Stimulated activated CD4-positive, alpha-beta T cell treated with anti-CD3 and anti-CD28 coated beads, TNF-alpha, amount 100 ng/mL, for 48 hours (primary cell): ENCODE measurements at places on chromosomes 2 and 18.

- DNase-seq = no peak
Measured at GRCh38 chr2:20992201-20992711, 51.6 kb downstream of the APOB start.

GRCh38 chr2:180591947-180592346 is 388.5 kb upstream of the UBE2E3 start:
- DNase-seq = no peak

DNA sequence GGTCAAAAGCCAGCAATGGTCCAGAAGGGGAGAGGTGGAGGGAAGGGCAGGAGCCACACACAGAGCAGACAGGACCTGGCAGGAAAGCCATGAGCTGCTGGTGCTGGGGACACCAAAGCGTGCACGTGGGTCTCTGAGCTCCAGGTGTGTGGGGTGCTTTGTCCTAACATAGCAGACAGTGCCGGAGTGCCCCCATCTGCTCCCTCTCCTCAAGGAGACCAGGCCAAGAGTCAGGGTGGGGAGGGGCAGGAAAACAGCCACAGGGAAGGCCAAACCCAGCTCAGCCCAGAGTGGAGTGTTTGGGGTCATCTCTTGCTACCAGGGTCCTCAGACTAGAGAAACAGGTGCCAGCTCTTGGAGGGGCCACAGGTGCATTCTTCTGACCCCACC is 4.2 kb upstream of the GPC1 start:
- no peak for DNase-seq

DNA sequence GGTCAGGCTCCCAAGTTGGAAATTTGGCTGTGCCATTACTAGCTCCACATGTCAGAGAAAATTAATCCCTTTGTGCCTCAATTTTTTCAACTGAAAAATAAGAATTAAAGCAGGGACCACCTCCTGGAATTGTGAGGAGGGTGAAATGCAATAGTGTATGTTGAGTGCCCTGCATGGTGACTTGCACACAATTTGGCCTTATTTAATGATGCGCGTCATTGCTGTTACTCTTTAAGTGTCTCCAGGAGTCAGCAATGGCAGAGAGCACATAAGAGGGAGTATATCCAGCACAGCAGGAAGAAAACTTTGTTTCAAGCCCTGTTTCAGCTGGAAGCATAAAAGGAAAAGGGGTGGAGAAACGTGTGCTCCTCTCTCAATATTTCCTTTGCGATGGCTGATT is 215.8 kb downstream of the ALK start:
- no peak for DNase-seq

GRCh38 chr2:215745331-215745730 is 268.0 kb downstream of the MREG start:
- no peak for DNase-seq

GRCh38 chr2:30663806-30664205 is 143.4 kb downstream of the CAPN13 start:
- no peak for DNase-seq

DNA sequence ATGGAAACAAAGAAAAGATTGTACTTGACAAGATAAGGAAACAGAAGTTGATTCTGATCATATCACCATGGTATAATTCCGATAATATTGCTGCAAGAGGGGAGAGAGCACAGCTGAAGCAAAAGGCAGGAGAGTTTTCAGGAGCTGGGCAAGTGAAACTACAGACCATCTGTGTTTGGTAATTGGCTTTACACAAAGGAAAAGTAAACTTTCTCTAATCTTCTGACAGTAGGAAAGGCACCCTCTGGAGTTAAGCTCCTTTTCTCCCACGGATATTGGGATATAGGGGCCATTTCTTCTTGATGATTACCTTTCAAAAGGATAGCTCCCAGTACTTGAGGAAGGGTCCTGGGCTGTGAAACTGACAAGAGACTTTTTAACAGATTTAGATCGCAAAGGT is 29.9 kb upstream of the REG3A start:
- DNase-seq = no peak

- DNase-seq = no peak
Measured at GRCh38 chr2:220775856-220776488, 796.1 kb downstream of the EPHA4 start.

DNA sequence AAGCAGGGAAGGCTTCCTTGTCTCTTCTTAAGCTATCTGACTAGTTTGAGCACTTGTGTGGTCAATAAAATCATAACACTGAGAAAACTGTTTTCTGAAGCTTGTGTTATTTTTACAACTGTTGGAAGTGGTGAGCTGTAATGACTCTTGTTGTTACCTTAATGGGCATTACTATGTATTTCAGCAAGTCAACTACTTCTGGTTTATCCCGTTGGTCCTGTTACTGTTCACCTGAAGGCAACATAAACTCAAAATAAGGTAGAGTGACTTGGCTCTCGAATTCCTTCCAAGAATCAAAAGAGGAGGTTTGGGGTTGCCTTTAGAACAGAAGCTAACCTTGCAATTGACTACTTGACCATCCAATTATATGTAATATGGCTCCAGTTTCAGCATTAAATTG is 23.2 kb upstream of the FIGN start:
- DNase-seq = no peak

DNA sequence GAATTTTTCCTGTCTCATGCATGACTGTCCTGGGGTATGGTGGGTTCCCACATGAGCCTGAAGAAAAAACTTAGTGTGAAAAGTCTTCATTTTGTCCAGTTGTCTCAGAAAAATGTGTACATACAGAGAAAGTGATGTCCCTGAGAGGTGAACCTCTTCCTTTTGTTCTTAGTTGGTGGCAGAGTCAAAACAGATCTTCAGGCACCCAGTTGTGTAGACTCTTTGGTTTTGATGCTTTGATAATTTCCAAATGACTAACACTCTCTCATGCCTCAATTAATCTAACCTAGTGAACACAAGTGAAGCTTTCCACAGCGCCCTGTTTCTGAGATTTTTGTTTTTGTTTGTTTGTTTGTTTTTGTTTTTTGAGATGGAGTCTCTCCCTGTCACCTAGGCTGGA is 273.5 kb downstream of the PIK3C3 start:
- DNase-seq = no peak

GRCh38 chr2:9720352-9721093 is 89.7 kb upstream of the YWHAQ start:
- DNase-seq = no peak

GRCh38 chr2:144166743-144167142 is 353.2 kb downstream of the ZEB2 start:
- DNase-seq = no peak

DNA sequence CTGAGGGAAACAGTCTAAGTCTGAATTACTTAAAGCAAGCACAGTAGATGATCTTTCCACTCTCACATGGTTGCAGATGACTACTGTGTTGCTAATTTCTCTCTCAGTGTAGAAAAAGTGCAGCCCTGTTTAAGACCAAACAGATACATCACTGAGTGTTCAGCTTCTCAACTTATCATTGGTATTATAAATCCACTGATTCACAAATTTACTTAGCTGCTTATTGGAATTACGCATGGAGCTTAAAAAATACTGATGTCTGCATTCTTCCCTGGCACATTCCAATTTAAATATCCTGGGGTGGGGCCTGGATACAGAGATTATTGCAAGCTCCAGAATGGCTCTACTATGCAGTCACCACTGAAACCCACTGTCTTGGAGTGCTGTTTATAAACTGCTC is 411.2 kb downstream of the RND3 start:
- no peak for DNase-seq

- DNase-seq = no peak
Measured at GRCh38 chr2:239607517-239608191, 206.8 kb upstream of the HDAC4 start.

DNA sequence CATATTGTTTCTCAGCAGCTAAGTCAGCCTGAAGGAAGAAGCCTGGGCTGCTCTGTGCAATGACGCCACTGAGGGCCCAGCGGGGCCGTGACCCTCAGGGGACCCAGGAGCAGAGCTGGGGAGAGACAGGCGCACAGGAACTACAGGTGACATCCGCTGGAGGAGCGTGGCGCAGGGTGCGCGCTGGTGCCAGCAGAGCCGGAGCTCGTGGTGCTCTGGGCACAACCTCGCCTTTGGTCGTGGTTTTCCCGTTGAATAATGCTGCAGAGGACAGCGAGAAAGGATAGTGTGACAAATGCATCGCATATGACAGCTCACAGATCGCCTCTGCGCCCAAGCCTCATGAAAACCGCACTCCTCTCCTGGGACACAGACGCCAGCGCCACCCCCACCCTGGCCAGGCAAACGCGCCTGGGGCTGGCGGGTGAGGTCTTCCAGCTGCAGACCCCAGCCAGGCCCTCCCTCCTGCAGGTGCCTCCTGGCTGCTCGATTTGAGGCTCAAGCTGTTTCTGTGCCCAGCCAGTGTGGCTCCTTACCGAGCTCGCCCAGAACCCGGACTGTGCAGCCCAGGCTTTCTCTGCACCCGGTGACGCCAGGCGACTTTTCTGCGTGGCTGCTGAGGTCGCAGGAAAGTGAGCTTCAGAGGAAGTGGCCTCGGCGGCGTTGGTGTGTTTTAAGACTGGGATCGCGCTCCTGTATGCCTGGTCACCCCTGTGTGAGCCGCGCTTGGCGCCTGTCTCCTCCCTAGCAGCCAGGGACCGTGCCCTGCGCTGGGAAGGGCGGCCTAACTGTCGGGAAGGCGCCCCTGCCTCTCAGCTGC is 583.1 kb upstream of the HS6ST1 start:
- DNase-seq = no peak

DNA sequence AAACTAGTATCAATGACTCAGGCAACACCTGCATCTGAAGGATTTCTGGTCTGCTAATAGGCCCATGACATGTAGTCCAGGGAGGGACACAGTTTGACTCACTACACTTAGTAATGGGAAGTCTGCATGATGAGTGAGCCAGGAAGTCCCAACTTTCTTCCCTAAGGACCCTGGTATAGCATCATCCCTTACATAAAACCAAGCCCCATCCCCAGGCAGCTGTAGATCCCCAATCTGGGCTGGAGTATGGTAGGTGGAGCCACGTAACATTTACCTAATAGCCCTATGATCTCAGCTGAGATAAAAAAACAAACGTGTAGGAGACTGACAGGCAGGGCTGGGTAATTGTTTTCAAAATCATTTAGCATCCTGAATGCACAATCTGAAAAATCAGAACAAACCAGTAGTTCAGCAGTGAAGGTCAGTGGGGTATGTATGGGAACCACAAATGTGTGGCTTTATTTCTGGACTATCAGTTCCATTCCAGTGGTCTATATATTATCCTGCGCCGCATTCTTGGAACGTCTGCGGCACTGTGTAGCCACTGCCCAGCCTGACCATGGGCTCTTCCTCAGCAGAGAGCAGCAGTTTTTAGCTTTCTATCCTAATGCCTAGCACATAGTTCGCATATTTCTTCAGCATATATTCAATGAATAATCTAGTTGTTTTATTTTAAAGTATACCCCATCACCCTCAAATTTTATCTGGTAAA is 33.5 kb downstream of the EPB41L3 start:
- no peak for DNase-seq

DNA sequence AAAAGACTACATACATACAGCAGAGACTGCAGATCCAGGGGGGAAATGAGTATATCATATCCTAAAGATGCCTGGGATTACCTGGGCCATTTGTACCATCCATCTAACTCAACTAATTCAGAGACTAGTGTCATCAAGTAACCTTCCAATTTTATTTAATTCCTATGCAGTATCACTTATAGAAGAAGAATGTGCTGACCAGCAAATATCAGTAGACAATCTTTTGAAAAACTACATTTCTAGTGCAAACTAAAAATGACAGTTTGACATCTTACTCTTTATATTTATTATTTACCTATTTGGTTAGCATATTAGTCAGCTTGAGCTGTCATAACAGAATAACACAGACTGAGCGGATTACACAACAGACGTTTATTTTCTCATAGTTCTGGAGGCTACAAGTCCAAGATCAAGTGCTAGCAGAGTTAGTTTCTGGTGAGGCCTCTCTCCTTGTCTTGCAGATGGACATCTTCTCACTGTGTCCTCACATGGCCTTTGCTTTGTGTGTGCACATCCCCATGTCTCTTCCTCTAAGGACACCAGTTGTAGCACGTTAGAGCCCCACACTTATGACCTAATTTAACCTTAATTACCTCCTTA is 47.0 kb downstream of the NCKAP5 start:
- no peak for DNase-seq

DNA sequence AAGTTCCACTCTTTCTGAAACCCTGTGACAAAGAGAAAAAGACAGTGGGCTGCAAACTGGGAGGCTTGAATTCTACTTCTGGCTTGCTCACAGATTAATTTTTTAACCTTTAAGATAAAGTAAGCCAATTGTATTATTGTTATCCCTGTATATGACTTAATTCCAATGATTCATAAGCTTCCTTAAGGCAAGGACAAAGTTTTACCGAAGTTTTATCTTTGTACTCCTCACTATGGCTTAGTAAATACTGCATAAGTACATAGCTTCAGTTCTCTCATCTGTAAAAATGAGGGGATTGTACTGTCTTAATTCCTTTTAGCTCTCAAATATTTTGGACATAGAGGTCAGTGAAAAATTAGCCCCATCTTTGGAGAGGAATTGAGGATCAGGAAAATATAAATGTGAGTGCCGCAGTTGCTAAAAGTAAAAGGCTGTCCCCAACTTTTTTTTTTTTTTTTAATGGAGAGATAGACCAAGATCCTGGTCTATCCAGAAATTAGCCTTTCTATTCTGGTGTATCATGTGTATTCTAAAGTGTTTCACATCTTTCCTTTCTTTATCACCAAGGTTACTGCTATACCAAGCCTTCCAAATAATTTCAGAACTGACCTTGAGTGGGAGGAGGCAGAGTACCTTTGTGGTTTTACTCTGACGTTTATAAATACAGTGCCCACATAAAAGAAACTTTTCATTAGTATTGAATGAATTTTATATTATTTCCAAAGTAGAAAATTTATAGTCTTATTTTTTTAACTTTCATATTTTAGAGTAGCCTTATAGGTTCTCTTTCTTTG is 13.3 kb downstream of the RELCH start:
- DNase-seq = no peak

DNA sequence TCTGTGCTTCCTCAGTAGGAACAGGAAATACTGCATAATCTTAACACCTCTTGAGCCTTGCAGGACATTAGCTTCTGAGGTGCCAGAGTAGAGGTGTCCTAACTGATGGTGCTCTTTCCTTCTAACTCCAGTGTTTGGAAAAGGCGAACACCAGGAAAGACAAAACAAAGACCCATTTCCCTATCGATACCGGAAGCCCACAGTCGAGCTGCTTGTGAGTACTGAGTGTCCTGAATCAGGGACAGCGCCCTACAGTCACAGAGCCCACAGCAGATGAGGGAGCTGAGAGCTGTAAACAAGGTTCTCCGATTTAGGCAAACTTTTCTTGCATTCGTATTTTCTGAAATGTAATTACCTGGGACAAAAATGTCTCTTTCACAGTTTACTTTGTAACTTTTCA is 50.7 kb downstream of the SLC14A2 start:
- DNase-seq = no peak

DNA sequence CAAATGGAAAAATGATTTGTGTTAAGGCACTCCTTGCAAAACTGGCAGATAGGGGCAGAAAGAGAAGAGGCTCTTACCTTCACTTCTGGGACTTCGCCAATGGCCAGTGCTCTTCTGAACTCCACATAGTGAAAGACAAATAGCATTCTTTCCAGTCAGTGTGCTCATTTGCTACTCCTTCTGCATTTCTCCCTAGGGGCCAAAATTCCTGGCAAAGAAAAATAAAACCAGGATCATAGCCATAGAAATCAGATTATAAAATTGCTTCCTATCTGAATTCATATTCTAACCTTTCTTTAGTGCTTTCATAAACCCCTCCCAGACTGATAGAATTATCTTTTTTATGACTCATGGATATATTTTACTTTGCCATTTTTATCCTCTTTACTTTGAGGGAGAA is 56.9 kb upstream of the PELI1 start:
- DNase-seq = no peak

GRCh38 chr2:38293152-38293865 is 83.8 kb downstream of the ATL2 start:
- DNase-seq = no peak

GRCh38 chr2:71426721-71427120 is 26.6 kb upstream of the DYSF start:
- DNase-seq = no peak

GRCh38 chr2:231687133-231687852 is 21.0 kb upstream of the PTMA start:
- no peak for DNase-seq
